ENCODE measurements at places on chromosomes 5 and 9.

- peak; percentile 9 for DNase-seq
These were observed 586.2 kb upstream of the ADAMTS16 start for GRCh38 chr5:4553978-4554377.

GRCh38 chr9:114280636-114281472, 42.0 kb upstream of the ORM1 start:
- DNase-seq, result no peak

- DNase-seq, result no peak
These were observed 204.1 kb downstream of the CDH12 start for GRCh38 chr5:22649074-22649473.

GRCh38 chr5:107320376-107320775, 350.4 kb downstream of the EFNA5 start:
- DNase-seq, result no peak

DNA sequence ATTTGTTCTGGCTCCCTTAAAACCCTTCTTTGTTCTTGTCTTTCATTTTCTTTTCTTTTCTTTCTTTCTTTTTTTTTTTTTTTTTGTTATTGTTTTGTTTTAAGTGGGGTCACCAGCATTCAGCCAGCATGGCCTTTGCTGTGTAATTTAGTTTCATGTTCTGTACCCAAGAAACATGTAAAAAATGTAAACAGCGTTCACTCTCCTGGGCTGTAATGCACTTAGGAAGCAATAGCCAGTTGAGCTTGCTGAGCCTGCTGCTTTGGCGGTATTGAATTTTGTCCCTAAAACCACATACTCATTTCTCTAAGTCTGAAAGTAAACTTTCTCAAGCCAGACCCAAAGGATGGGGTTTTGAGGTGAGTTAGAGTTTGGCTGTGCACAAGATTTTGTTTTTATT, 158.6 kb downstream of the PAPPA start:
- no peak for DNase-seq

Measured in activated CD4-positive, alpha-beta T cell treated with anti-CD3 and anti-CD28 coated beads, Interleukin-2, amount 10 ng/mL, durations not matched to agents 24 days and 14 days (primary cell).